GM23338 (cell line): ENCODE measurements at places on chromosomes 7 and 10. TPM values are rescaled to one million over a fixed set of nuclear protein-coding genes. Genes with fewer than 3 reads are reported as not detected.

- no peak for DNase-seq
Measured at GRCh38 chr10:72133517-72133916, 45.2 kb upstream of the SPOCK2 start.

GRCh38 chr7:38673795-38674194, 42.6 kb upstream of the AMPH start:
- no peak for DNase-seq

- no peak for DNase-seq
Measured at GRCh38 chr7:98810153-98810802, 59.5 kb downstream of the TMEM130 start.

DNA sequence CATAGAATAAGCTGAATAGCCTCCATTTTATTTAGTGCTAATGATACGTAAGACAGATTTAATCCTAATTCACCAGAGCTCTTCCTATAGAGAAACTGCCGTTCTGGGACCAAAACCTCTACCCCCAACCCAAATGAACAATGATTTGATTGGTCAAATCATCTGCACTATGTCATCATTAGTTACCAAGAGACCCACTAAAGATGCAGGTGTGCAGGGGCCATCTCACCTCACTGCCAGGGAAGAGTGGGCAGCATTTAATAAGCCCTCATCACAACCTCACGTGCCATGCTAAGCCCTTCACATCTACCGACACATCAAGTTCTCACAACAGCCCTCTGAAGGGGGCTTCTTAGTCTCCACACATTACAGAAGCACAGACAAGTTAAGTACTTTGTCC, 87.0 kb downstream of the VIPR2 start:
- DNase-seq: no peak

Gene CYP26A1
- 1.8 and 2.8 TPM in 2 replicates for total RNA-seq

Gene ANK3
- total RNA-seq: 70.5 and 85.2 TPM in 2 replicates

GRCh38 chr10:132271458-132272230, 36.1 kb downstream of the STK32C start:
- DNase-seq: no peak

DNA sequence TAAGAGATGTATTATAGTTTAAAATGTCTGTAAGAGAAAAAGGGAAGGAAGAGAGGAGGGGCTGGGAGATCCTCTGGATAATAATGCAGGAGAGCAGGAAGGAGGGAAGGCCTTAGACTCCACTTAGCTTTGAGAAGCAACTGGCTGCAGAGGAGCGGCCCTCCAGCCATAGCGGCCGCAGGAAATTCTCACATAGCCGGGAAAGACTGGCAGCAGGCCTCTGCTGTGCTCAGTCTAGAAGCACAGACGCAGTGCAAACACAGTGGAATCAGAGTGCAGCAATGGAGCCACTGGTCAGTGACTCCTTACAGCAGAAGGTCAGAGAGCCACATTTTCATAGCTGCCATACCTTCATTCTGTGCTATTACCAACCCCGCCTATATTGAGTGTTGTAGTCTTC, 153.3 kb downstream of the VWC2 start:
- no peak for DNase-seq
